ENCODE measurements at places on chromosomes 4 and X.

- no peak for DNase-seq
Observed at GRCh38 chr4:113524505-113525186, 236.9 kb downstream of the CAMK2D start.

DNA sequence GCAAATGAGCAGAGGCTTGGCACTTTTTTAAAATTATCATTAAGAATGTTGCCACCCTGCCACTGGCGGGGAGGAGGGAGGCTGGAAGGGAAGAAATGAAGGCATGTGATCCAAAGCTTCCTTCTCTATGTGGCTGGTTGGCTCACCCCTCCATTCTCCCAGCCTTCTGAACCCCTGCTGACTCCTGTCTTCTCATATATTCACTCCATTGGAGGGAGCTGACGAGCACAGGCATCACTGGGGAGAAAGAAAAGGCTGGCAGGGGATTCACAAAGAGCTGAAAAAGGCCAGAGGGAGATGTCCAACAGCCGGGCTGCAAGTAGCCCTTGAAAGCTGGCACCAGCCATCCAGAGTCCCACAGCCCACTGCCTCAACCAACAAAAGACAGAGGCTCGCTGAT is 495.6 kb downstream of the BCOR start:
- no peak for DNase-seq

DNA sequence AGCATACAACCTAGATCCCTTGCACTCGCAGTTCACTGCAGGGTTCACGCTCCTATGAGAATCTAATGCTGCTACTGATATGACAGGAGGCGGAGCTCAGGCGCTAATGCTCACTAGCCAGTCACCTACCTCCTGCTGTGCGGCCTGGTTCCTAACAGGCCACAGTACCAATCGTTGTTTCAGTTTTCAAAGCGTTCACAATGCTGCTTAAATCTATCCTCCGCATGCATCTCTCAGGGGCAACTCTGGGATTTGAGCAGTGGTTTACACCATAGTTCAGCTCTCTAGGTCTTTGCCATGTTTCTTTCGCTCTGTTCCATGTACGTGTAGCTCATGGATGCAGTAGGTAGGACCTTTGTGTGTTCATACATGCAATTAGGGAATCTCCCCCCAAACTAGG is 47.2 kb downstream of the CLOCK start:
- no peak for DNase-seq

DNA sequence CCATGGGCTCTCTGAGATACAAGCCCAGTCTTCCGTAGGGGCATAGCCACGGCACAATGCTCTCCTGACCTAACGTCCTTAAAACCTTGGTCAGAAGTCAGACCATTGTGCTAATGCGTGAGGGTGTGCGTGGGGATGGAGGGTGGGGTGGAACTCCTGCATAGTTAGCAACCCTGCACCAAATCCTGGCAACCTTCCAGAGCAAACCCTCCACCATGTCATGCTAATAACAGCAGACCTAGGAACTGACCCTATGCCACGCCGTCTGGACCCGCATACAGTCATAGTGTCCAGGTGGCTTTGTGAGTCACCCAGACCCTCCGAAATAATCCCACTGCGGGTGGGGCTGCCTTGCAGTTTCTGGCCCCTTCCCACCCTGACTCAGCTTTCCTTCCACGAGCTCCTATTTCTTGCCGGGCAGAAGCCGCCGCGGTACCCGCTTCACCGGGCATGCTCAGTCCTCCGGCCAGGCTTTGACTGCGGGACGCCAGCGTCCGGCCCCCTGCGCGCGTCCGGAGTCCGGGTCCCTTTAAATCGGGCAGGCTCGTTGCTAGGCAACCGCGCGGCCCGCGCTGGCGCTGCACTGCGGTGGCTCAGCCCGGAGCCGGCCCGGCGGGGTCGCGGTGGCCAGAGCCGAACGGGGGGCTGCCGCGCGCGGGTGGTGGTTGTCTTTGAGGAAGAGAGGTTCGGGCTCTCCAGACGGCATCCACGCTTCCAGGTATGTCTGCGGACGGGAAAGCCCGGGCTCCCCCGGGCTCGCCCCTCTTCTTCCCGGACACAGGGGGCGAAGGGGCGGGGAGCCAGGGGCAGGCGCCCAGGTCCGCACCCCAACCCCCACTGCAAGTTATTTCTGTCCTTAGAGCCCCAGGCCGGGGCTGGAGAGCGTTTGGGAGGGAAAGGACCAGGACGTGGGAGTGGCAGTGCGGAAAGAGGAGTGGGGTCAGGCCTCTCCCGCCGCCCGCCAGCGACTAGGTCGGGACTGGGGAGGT is at the start of gene CCDC160:
Gene CCDC160 (plus strand): TSS at position 557 of the 989 bp plus-strand sequence. CDS start 7,619 bp downstream, outside the sequence.
- DNase-seq: peak; percentile 0

GRCh38 chrX:72107320-72107719 is 24.4 kb downstream of the RTL5 start:
- DNase-seq: no peak

GRCh38 chr4:24775750-24776149 is 19.6 kb upstream of the SOD3 start:
- no peak for DNase-seq

- DNase-seq: no peak
Observed at GRCh38 chrX:64190136-64190740, 15.3 kb downstream of the AMER1 start.

- DNase-seq: no peak
Observed at GRCh38 chr4:29708473-29708872, 1011.7 kb upstream of the PCDH7 start.

- DNase-seq: no peak
Observed at GRCh38 chr4:26701786-26702227, 117.9 kb downstream of the TBC1D19 start.

- no peak for DNase-seq
Observed at GRCh38 chr4:95105983-95106382, 348.2 kb downstream of the BMPR1B start.

DNA sequence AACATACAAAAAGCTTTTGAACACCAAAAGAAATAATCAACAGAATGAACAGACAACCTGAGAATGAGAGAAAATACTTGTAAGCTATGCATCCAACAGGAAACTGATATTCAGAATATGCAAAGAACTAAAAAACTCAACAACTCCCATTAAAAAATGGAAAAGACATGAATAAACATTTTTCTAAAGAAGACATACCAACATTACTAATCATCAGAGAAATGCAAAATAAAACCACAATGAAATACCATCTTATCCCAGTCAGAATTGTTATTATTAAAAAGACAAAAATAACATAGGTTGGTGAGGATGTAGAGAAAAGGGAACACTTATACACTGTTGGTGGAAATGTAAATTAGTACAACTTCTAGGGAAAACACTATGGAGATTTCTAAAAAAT is 1161.9 kb downstream of the PCDH19 start:
- DNase-seq: no peak

DNA sequence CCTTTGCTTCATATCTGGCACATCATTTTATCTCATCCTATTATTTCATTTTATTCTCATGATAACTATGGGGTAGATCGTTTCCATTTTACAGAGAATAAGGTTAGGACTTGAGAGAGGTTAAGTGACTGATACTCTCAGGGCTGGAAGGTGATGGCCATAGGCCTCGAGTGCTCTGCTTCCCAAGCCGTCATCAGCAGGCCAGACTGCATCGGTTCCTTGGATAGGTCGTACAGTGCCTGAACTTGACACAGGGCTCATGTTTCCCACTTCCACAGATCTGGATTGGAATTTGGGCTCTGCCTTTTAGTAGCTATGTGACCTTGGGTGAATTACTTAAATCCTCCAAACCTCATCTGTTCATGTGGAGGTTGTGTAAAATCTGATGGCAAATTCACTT is 81.4 kb downstream of the TMEM131L start:
- no peak for DNase-seq

- DNase-seq: no peak
Observed at GRCh38 chrX:115534383-115534782, 26.6 kb upstream of the PLS3 start.

DNA sequence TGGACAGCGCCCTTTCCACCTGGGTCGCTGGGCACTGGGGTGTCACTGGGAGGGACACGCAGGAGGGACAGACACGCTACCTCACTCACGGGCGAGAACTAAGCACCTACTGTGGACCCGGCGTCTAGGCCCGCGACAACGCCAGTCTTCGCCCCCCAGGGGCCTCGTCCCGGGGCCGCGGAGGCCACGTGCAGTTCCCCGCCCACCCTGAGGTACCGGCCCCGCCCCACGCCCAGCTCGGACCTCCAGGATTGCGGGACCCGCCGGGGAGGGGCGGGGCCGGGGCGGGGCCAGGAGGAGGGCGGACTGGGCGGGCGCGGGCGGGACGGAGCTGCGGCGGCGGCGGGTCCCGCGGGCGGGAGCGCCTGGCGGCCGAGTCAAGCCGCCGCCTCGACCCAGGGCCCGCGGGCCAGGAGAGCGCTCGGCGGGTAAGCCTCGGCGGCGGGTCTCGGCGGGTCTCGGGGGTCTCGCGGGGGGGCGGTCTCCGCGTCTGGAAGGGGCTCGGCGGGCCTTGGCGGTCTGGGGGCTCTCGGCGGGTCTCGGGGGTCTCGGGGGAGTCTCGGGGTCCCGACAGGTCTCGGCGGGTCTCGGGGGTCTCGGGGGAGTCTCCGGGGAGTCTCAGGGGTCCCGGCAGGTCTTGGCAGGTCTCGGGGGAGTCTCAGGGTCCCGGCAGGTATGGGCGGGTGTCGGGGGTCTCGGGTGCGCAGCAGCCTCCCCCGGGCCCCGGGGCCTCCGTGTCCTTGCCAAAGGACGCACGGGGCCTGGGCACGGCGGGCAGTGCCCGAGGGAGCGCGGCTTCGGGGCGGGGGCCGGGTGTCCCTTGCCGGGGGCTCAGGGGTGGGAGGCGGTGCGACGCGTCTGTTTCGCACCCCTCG is at the start of gene SH3BP2:
Gene SH3BP2 (plus strand): TSS at position 375 of the 875 bp plus-strand sequence. CDS start 27,533 bp downstream, outside the sequence.
- peak; percentile 72 for DNase-seq

DNA sequence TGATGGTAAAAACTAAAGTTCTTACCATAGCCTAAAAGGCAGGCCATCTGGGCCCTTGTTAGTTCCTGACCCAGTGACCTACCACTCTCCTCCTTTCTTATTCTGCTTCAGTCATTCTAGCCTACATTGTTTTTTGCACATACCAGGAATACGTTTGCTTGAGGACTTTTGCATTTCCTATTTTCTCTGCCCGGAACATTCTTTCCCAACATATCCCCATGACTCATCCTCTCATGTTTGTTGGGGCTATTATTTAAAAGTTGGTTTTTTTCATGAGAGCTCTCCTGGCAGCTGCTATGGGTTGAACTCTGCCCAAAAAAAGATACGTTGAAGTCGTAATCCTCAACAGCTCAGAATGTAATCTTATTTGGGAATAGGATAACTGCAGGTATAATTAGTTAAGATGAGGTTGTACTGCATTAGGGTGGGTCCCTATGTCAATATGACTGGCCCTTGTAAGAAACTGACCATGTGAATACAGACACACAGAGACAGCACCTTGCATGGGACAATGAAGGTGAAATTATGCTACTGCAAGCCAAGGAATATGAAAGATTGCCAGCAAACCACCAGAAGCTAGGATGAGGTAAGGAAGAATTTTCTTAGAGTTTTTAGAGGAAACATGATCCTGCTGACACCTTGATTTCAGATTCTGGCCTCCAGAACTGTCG is 138.3 kb upstream of the PDHA2 start:
- DNase-seq: no peak

GRCh38 chr4:89248879-89249281 is 58.7 kb downstream of the GPRIN3 start:
- DNase-seq: no peak

Measured in stimulated activated CD4-positive, alpha-beta T cell treated with anti-CD3 and anti-CD28 coated beads, Interleukin-12 subunit alpha, Interleukin-12 subunit beta, amount 100 ng/mL, for 4 hours (primary cell).